GF-D8 (cell line): ENCODE measurements at places on chromosomes 13 and 19.

DNA sequence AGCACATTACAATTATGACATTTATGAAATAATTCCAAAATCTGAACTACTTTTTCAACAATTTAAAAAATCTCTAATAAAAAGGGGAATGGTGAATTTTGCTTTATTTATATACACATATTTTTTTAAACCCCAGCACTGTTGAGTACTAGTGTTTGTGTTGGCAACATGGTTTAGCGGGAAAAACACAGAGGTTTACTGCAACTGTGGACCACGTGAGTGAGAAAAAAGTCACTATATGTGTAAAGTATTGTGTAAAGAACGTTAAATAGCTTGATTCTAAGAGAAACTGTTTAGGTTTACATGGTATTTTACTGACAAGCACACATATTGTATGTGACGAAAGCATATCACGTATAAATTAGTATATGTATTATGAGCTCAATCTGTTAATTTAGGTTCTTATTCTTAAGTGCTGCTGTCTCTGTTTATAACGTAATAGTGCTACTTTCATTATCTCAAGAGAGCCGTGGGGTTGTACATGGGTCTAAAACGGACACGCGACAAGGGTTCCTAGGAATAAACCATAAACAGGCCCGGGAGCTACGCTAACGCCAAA, 617 bp downstream of the SKA3 start:
- peak; percentile 40 for DNase-seq

DNA sequence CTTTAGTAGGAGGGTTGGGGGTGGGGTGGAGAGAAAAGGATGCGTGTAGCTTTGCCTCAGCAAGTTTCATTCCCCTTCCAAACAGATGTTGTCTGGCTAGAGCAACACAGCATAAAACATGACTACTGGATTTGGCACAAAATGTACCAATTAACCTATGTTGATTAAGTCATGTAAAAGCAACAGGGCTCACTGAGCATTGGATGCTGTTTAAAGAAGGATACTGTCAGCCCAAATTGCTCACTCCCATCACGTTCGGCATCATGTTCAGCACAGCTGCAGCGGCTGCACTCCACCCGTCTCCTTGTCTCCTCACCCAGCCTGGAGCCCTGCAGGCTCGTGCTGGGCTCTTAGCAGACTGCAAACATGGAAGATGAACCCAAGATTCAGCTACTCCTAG, 77.5 kb downstream of the DLEU7 start:
- DNase-seq: no peak

DNA sequence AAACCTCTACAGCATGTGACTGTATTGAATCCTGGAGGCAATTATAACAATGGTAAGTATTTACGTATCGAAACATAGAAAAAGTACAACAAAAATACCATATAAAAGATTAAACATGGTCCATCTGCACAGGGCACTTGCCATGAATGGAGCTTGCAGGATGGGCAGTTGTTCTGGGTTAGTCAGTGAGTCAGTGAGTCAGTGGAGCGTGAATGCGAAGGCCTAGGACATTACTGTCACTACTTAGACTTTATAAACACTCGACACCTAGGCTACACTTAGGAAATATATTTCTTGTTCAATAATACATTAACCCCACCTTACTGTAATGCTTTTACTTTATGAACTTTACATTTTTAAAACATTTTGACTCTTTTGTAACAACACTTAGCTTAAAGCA, 35.6 kb upstream of the TMTC4 start:
- no peak for DNase-seq

DNA sequence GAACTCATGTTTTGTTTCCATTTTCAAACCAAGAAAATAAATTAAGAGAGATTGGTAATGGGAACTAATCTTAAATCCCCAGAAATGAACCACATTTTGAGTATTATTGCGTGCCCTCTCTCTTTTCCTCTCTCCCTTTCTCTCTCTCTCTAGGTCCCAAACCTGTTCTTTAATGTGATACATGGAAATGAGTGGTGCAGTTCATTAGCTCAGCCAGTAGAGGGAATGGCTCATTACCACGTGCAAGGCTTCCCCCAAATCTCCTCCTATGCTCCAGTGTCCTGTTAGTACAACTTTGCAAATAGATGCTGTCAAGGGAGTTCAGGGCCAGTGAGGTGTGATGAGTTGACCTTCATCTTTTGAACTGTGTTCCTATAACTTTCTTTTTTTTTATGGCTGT, 178.4 kb downstream of the FGF9 start:
- no peak for DNase-seq

GRCh38 chr13:36453516-36453915, 21.2 kb downstream of the CCNA1 start:
- no peak for DNase-seq

- DNase-seq: no peak
Observed at GRCh38 chr13:48493066-48493765, 39.7 kb downstream of the RCBTB2 start.

DNA sequence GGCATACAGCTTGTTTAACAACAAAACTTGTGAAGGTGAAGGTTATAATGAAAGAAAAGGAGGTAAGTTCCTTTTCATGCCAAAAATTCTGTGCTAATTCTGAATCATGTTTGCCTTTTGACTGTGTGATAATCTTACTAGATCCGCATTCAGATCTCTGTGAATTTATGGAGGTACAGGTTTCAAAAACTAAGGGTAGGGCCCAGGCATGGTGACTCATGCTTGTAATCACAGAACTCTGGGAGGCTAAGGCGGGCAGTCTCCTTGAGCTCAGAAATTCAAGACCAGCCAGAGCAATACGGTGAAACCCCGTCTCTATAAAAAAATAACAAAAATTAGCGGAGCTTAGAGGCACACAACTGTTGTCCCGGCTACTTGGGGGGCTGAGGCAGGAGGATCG, 45.9 kb downstream of the PCDH9 start:
- DNase-seq: no peak

- DNase-seq: no peak
Observed at GRCh38 chr13:34417896-34418295, 524.2 kb upstream of the NBEA start.

DNA sequence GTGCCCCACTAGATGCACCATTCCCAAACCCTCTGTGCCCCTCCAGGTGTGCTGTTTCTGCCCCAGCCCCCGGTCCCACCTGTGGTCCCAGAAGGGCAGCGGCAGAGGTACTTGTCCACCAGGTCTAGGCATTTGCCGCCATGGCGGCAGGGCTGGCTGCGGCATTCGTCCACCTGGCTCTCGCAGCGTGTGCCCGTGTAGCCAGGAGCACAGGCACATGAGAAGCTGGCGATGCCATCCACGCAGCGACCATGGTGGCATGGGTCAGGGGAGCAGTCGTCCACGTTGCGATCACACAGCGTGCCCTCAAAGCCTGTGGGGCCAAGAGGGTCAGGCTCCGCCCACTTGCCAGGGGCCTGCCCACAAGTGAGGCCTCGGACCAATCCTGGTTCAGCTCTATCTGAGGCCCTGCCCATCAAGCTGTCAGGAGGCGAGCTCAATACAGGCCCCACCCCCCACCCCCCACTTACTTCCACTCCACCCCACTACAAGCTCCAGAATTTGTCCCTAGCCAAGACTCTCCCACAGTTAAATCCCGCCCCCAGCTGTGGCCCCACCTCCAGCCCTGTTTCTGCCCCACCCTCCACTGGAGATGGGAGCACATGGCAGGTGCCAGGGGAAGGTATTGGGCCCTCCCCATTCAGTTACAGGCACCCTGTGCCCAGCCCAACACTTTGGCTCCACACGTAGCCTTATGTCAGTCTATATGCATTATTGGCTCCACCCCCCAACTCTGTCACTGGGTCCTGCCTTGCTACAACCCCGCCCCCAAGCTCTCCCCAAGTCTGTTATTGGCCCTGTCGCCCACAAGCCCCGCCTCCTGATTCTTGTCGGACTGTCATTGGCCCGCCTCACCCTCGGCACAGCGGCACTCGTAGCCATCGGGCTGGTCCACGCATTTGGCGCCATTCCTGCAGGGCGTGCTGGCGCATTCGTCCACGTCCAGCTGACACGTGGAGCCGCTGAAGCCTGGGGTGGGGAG, 13.5 kb downstream of the NOTCH3 start:
- DNase-seq: no peak

- no peak for DNase-seq
Observed at GRCh38 chr13:86601351-86601750, 802.1 kb upstream of the SLITRK6 start.

DNA sequence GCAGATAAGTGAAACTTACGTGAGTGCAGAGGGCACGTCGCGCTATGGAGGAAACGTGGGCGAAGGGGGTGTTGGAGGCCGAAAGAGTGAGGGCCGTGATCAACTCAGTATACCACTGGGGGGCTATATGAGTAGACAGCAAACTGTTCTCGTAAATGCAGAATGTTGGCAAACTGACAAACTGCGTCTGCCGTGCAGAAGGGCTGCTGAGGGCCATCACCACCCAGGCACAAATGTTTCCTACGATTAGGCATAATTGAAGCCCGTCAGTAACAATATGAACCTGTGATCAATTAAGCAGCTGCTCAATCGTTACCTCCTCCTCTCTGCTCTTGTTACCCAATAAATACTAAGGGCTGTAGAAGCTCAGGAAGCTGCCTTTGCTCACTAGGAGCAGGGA, 17.3 kb upstream of the MADCAM1 start:
- no peak for DNase-seq

- no peak for DNase-seq
Observed at GRCh38 chr13:105848494-105848893, 687.0 kb downstream of the EFNB2 start.

DNA sequence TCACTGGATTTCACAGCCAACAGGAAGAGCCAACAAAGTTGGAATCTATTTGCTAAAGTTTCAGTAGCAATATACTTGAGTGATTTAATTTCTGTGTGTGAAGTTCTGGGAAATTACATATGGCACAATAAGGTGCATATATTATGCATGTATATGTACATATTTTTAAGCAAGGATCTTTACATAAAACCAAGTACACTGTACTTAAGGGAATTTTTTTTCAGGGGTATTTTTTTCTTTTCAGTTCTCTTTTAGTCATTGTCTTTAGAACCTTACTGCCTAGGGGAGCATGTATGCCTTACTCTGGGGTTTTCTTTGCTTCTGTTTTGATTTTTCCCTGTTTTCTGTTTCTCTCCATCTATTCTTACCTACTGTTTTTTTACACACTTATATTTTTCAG, 7.4 kb downstream of the RAP2A start:
- DNase-seq: no peak

DNA sequence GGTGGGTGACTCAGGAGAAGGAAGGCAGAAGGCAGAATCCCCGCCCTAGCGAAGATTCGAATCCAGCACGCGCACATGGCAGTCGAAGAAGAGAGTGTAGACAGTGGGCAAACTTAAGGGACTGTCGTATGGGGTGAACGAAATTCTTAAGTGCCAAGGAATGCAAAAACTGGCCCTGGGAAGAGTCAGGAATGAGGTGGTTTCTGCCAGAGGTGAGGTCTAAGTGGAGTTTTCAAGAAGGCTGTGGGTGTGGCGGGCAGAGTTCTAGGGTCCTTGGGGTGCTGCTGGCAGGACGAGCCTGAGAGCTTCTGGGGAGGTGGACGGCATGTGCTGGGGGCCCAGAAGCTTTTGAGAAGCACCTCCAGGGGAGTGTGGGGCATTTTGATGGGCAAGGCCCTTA, 63.9 kb upstream of the RNF113B start:
- DNase-seq: no peak

GRCh38 chr19:3655402-3656072, 28.9 kb upstream of the CACTIN start:
- DNase-seq: no peak

DNA sequence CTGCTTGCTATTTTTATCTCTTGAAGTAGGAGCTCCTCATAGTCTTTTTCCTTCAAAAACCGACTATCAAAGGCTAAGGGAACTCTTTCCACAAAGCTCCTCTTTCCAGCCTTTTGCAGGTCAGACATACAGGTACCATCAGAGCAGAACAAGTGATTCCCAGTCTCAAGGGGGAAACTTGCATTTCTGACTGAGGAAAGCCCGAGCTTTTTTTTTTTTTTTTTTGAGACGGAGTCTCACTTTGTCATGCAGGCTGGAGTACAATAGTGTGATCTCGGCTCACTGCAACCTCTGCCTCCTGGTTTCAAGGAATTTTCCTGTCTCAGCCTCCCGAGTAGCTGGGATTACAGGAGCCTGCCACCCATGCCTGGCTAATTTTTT, 32.0 kb downstream of the RUBCNL start:
- no peak for DNase-seq

GRCh38 chr13:85411591-85411990, 387.6 kb downstream of the SLITRK6 start:
- no peak for DNase-seq

DNA sequence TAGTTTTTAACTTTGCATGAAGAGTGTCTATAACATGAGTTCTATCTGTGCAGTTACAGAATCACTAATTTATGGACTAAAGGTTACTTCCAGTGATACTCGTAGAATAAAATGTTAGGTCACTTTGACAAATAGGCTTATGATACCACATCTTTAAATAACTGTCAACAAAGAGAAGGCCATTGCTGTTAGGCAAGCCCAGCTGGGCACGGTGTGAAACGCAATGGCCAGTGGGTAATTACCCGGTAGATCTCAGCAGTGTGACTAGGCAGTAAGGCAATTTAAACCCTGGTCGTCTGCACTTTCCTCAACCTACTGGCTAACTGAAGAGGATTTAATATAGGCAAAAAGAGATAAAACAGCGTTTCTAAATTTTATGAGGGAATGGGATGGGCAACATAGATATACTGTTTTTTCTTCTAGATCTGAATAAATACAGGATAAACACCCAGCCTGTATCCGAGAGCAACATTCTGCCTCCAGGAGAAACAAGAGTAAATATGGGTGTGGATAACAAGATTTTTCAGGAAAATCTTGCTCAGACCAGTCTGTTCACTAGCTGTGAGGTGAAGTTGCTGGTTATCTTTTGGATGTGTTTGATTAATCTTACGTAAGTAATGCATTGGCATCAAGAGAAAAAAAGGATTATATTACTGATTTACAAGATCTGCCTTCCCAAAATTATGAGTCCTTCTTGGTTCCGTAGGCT, 631.3 kb downstream of the EFNB2 start:
- no peak for DNase-seq

- no peak for DNase-seq
Observed at GRCh38 chr13:110377826-110378201, 70.7 kb downstream of the COL4A2 start.

- no peak for DNase-seq
Observed at GRCh38 chr19:13077240-13077639, 25.4 kb downstream of the LYL1 start.

GRCh38 chr19:41993612-41994483, at the start of gene ATP1A3:
Gene ATP1A3 (minus strand): TSS chr19:41994230. CDS start chr19:41994076, 154 bp downstream.
- no peak for DNase-seq

GRCh38 chr19:19591133-19591825, 27.2 kb downstream of the PBX4 start:
- DNase-seq: peak; percentile 12

DNA sequence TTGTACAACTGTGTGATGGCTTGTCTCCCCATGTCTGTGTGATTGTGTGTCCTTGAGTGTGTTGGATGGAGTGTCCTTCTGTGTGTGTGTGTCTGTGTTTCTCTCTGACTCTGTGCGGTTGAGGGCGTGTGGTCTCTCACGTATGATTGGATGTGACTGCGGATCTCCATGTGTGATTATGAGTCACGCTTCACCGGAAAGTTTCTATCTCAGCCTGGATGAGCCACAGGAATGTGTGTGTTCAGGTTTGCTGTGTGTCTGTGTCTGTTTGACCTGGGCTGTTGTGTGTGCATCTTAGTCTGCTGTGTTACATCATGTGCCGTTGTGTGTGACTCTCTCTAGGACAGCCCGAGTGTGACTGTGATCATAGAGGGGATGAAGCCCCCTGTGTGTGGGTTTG, 15.5 kb upstream of the ZNF835 start:
- no peak for DNase-seq
